Right hindlimb (tissue), 1 donor: ENCODE measurements at places on chromosomes 12 and 14.

GRCh38 chr14:101790232-101790631 lies 28.7 kb downstream of the PPP2R5C start:
- no peak for DNase-seq

- no peak for DNase-seq
Measured at GRCh38 chr12:68886636-68887572, 46.1 kb downstream of the CPM start.

DNA sequence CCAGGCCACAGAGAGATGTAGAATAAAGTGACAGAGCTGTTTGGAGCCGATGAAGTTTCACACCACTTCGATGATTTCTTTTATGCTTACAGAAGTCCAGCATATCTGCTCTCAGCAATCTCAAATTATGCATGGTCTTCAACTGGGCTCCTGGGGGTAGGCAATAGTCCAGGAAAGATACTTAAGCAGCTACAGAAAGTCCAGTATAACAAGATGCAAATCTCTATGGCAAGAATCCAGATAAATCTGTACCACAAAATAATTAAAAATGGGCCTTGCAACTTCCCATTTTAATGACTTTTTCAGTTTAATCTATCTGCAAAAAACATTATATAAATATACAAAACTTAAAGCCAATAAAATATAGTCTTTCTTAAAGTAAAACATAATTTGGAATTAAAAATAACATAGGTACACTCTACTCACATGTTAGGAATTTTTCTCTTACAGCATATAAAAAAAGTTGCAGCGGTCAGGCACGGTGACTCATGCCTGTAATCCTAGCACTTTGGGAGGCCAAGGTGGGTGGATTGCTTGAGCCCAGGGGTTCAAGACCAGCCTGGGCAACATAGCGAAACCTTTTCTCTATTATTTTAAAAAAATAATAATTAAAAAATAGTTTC lies 20.5 kb upstream of the RAD51AP1 start:
- no peak for DNase-seq

GRCh38 chr14:59871166-59871495 lies 555 bp upstream of the RTN1 start:
- DNase-seq = no peak

DNA sequence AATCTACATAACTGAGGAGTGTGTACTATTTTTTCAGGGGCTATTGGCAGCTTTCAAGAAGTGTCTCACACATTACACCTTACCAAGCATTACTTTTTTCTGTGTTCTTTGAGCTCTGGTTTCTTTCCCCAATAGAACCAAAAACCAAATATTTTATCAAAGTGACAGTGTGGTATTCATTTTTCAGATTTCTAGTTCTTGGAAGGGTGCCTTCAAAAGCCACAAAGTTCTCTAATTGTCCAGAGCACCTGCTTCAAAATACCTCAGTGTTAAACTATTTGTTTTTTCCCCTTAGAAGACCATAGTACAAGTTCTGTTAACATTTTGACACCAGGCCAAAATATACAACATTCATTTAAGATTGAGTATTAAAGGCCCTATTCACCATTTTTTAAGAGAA lies 515.7 kb downstream of the ETNK1 start:
- DNase-seq = no peak

DNA sequence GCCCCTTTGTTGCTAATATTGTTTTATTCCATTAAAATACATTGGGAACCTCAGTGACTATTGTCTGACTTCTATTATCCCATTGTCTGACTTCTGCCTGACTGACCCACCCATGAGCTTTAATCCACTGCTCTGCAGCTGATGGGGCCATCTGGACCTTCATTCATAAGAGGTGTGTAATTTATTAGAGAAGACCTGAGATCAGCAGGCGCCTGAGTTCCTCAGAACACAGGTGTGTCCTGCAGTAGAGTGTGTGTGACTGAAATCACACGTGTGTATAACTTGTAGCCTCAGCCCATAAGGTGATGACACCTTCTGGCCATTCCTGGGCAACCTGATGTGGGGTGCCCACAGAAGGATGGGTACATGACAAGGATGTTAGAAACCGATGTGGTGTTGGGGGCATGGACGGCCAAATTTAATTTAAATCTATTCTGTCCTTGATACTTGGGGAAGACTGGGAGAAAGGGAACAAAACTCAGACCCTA lies 821.0 kb downstream of the TMEM121 start:
- DNase-seq = no peak

DNA sequence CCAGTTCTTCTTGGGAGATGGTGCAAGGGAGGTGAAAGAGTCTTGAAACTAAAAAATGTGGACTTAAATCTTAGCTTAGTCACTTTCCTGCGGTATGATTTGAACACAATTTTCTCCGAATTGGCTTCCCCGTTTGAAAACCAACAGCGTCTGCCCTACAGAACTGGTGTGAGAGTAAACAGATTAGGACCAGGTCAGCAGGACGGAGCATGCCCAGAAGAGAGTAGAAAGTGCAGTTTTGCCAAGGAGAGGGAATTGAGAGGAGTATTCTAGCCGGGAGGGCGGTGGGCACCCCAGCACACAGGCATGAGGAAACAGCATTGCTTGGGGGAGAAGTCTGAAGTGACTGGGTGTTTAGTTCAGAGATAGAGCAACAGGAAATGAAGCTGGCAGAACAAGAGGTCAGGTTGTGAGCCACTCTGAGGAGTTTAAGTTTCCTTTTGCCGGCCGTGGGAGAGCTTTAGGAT lies 927.1 kb downstream of the VRK1 start:
- no peak for DNase-seq

DNA sequence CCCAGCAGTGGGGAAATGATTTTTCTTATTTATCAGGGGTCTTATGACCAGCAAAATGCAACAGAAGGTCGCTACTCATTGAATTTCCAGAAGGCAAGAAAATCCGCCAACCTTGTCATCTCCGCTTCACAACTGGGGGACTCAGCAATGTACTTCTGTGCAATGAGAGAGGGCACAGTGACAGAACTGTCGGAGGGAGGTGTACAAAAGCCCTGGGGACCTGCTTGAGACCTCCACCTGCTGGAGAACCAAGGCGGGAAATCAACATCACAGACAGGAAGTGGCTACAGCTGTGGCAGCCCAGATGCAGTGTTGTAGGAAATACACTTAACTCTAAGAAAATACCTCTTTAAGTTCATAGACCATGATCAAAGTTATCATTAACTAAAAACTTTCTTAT lies 250.9 kb upstream of the OR4E1 start:
- DNase-seq = no peak

- DNase-seq = peak; percentile 82
Measured at GRCh38 chr12:121796855-121797751, 3.6 kb upstream of the RHOF start.

DNA sequence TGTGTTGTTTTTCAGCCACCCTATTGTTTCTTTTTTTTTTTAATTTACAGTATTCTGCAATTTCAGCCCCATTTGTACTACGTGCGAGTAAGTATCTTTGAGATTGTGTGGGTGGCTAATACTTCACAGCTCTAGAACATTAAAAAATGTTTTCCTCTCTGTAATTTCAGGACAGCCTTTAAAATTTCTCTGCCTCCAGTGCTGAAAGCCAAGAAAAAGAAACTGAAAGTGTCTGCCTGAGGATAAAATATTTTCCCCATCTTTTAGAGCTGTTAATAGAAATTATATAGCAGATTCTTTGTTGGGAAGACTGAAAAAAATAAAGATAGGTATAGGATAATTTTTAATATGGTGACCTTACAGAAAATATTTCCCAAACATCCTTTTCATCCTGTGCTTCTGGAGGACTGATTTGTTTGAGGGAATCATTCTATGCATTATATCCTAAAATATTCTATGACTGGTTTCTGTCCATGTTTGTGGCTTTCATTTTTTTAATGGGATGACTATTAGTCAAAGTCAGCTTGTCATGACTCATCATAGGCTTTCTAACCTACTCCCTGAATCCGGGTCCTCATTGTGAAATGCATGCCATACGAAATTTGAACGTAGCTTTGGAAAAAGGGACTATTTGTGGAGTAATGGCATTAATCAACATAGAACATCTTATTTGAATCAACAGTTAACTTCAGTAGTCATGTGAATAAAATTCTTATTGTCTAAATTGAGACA lies 10.8 kb upstream of the TCTN2 start:
- DNase-seq = no peak

DNA sequence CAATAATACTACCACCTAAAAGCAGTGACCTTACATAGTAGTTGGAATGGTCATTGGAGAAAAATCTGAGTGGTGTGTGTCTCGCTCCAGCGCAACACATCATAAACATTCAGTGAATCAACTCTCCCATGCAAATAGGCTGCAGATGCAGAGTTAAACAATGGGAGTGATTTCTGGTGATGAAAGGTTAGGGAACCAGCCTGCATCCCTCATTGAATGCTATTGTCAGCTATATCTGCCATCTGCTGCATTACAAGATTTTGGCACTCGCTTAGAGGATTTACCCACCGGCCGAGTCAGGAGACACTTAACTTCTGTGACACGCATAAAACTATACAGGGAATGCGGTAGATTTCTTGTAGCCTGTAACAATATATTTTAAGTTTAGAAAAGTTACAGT lies 900.9 kb downstream of the FLRT2 start:
- DNase-seq = no peak

GRCh38 chr12:47078086-47078395 lies 1.4 kb upstream of the PCED1B start:
- no peak for DNase-seq

DNA sequence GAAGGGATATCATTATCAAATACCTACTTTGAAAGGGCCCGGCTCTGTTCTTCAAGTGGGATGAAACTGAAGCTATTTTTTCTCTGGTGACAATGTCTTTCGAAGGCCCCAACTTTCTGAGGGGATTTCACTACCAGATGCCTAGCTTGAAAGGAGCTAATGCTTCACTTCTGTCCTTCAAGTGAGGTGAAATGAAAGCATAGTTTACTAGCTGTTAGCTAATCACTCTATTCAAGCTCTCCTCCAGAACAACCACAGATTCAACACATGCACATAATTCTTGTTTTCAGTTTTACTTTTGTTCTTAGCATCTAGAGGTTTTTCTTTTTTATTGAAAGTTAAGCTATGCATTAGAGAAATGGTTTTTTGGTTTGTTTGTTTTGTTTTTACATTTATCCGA lies 571.4 kb downstream of the NOVA1 start:
- no peak for DNase-seq

DNA sequence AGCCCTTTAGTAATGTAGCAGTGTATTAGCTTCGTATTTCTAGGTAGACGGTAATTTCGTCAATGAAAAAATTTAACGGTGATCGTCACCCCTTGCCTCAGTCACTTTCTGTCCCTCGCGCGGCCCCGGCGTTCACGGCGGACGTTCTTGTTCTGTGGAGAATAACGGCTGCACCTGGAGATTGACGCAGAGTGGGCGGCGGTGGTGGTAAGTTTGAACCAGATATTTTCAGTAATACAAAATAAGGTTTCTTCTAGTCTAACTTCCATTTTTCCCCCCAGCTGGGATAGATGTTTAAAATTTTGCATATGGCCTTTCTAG lies 341 bp downstream of the ZNF10 start:
- no peak for DNase-seq

DNA sequence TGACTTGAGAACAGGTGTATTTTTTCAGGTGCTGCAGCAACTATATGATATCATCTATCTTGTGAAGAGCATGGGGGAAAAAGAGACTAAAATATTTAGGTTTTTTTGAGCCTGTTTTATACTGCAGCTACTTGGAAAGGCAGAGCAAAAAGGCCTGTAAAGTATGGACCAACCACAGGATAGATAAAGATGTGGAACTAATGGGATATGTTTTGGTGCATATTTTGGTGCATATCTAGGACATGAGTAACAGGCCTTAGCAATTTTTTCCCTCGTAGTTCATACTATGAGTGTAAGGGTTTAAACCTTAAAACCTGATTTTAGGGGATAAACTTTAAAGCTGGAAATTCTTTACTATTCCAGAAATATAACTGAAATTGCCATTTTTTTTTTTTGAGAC lies 6.0 kb upstream of the GTSF1 start:
- no peak for DNase-seq

GRCh38 chr12:85951823-85952222 lies 77.7 kb downstream of the NTS start:
- no peak for DNase-seq

DNA sequence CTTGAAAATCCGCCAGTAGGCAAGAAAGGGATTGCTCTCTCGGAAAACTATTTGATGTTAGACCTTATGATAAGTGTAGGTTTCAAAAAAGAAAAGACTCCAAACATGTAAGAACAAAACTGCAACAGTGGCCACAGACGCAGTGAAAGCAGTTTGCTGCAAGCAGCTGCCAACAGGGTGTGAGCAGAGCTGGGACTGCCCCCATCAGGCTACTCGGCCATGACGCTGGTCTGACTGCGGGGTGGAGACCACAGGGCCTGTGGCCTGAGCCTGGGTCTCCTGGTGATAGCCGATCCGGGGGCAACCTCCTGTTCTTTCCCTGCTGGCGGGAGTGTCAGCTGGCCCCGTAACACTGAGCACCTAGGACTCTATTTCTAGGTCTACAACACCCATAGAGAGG lies 63.2 kb downstream of the AMN start:
- no peak for DNase-seq

DNA sequence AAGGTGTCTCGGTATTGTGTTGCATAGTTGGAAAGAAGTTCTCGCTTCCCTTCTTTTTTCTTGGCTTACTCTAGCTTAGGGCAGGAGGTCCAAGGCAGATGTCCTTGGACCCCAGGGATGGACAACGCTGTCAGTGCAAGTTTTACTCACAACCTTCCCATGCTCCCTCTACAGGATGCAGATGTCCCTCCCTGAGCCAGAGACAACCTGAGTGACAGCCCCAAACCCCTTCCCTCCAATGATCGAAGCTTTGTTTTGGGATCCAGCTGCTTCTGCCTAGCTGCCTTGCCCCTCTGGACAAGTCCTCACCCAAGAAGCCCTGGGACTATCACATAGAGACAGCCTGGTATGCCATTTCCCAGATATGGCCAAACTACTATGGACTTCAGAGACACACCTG lies 112.0 kb upstream of the RAP1B start:
- DNase-seq = no peak

DNA sequence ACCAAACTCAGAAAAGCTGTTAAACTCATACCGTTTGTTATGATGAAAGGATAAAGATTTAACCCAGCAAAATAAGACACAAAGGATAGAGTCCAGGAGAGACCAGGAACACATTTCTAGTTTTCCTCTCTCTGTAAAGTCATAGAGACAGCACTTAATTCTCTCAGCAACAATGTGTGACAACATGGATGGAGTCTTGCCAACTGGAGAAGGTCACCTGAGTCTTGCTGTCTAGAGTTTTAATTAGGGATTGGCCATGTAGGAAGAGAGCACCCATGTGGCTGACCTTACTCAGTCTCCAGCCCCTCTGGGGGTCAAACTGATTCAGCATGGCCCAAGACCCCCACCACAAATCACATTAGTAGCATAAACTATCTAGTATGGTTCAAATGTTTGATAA lies 151.0 kb upstream of the ATF7IP start:
- no peak for DNase-seq
